ENCODE measurements at places on chromosomes 1 and 21.
A peak's percentile ranks its signal among the peaks of the same experiment; 100 is the strongest.

GRCh38 chr21:35646606-35647005 is 413.7 kb downstream of the SETD4 start:
- DNase-seq, result no peak

- no peak for DNase-seq
Observed at GRCh38 chr1:247281001-247281574, 25.2 kb downstream of the VN1R5 start.

GRCh38 chr1:65791396-65791795 is 1.3 kb upstream of the PDE4B start:
- no peak for DNase-seq

- DNase-seq, result no peak
Observed at GRCh38 chr1:245516284-245516759, 361.5 kb downstream of the KIF26B start.

DNA sequence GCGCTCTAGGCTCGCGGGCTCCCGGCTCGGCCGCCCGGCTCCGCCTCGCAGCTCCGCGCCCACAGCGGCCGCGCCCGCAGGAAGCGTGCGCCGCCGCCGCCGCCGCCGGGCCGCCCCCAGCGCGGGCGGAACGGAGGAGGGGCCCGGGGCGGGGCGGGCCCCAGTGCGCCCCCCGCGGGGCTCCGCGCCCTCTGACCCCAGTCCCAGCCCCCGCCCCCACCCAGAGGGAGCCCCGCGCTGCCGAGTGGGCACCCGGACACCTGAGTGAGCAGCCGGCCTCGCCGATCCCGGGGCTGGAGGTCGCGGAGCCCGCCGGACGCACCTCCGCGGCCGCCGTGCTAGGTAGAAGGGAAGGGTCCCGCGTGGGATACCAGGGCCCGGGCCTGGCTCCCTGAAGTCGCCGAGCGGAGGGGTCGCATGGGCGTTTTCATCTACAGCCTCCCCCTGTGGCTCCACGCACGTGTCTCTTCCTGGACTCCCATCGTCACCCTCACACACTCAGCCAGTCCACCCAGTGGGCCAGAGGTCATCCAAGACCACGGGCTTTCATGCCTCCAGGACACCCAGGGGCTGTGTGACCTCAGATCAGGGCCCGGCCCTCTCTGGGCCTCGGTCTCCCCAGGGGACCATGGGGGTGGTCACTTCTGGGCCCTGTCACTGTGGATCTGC is at the start of gene SDC3:
Gene SDC3 (minus strand): TSS at position 63 of the 669 bp plus-strand sequence. CDS start 172 bp downstream, outside the sequence.
- DNase-seq, result no peak

GRCh38 chr1:217910791-217911320 is 279.7 kb downstream of the SPATA17 start:
- no peak for DNase-seq

- DNase-seq, result no peak
Observed at GRCh38 chr1:33056426-33056825, 19.7 kb upstream of the AK2 start.

DNA sequence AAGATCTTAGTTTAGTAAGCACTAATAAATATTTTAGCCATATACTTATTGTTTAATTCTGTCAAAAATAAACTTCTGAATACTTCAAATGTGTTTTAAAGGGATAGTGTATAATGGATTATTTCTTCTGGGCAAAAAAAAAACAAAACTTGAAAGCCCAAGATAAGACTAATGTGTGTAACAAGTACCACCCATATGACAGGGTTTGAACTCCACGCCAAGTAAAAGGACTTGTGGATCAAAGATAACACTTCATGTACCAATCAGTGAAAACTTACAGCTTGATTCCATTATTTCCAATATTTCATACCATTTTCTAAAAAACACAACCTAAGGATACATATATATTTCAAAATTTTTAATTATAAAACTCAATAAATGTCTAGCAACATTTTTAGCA is 59.5 kb downstream of the DENND1B start:
- DNase-seq, result no peak

GRCh38 chr1:237901299-237901934 is 10.7 kb upstream of the ZP4 start:
- peak; percentile 1 for DNase-seq

DNA sequence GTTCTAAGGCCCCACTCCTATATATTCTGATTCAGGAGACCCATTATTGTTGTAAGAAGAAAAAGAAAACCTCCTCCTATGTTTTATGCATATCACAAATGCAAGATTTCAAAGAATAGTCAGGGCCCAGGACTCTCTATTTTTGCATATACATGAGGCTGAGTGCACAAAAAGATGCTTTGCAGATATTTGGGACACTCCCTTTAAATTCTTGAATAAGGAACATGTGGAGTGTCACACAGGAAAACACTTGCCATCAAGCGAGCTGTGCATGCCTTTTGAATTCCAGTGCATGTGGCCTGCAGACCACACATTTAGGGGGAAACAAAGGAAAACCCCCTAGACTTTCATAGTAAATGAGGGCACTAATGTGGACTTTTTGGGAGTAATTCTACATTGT is 5.6 kb downstream of the MAP3K7CL start:
- DNase-seq, result no peak

- no peak for DNase-seq
Observed at GRCh38 chr1:211947396-211948295, 87.7 kb downstream of the INTS7 start.

- DNase-seq, result no peak
Observed at GRCh38 chr1:149967041-149967440, 30.4 kb upstream of the MTMR11 start.

DNA sequence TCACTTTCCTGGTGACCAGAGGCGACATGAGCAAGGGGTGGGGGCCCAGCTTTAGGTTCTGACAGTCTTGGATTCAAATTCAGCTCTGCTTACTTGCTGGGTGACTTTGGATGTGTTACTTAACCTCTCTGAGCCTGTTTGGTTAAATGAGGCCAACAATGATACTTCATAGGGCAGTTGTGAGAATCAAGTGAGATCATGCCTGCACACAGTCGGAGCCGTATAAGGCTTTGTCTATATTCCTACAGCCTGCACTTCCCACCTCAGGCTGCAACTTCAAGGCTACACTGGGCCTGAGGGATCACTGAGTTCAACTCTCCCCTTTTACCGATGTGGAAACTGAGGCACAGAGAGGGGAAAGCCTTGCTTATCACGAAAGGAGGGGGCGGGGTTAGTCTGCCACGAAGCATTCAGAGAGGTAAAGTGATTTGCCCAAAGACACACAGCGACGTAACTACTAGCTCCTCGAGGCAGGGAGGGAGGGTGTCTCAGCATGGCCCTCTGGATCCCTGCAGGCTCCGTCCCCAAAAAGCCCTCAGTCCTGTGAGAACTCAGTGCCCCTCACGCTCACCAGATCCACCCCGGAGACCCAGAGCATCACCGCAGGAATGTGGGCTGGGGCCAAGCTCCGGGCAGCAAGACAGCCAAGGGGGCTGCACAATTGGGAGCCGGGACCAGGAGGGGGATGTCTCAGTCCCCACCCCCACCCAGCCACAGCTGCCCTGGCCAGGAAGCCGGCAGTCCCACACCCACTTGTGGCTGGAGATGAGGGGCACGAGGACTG is 25.0 kb downstream of the SDC3 start:
- DNase-seq, result no peak

DNA sequence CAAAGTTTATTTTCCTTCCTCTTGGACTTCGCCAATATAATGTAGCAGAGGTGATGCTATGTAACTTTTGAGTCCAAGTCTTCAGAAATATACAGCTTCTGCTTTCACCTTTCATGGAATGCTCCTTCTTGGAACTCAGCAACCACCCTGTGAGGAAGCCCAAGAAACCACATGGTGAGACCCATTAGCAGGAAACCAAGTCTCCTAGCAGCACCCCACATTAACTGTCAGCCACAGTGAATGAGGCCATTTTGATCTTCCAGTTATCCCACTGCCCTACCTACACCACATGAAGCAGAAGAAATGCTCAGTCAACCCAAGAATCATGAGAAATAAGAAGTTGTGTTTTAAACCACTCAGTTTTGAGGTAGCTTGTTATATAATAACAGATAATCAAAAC is 58.2 kb downstream of the PAPPA2 start:
- DNase-seq, result no peak

- DNase-seq, result no peak
Observed at GRCh38 chr21:46618738-46619379, 14.0 kb upstream of the S100B start.

- DNase-seq, result no peak
Observed at GRCh38 chr1:117146575-117147340, 25.2 kb upstream of the TRIM45 start.

DNA sequence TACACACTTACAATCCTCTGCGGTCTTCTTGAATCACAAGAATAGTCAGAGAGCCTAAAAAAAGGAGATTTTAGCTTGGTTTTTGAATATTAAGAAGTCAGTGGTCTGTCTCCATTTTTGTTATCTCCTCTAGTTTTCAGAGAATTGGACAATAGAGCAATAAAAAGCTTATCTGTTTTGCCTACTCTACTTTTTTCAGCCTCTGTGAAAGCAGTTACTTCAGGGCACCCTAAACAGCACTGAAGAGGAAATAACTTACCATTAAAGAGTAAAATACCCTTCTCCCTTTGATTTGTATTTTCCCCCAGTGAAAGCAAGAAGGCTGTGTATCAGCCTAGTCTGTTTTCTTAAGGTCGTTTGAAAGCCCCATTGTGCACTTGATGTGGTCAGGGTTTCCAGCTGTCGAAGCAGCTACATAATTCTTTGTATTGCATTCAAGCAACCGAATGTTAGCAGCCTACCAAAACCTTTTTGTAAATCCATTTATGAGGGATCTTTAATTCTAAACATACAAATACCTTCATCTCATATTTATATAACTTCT is 1.0 kb downstream of the NTMT2 start:
- DNase-seq, result peak; percentile 39

- peak; percentile 92 for DNase-seq
Observed at GRCh38 chr1:203026031-203026665, at the start of gene PPFIA4. TSS of gene PPFIA4 (plus strand) at chr1:203026491. CDS start at chr1:203039009, 12,518 bp downstream.

DNA sequence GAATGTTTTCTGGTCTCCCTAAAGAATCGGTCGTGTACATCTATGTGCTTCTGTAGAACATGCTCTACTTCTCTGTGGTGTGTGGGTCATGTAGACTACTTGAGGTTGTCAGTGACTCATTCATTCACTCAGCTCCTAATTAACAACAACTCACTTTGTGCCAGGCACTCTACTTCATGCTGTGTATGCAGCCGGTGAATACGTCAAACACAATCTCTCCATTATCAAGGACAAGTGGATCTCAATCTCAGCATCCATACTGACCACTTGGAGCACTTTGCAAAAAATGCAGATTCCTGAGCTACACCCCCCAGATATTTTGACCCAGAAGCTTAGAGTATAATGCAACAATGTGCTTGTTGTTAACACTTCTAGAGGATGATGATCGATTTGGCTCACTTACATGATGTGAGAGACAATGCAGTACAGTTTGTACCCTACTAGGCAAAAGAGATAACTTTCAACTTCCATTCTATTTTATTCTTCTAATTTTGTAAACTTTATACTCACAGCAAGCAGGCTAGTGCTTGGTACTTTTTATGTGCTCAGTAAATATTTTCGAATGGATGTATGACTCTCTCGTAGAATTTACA is 508.6 kb upstream of the ADAMTS5 start:
- no peak for DNase-seq

DNA sequence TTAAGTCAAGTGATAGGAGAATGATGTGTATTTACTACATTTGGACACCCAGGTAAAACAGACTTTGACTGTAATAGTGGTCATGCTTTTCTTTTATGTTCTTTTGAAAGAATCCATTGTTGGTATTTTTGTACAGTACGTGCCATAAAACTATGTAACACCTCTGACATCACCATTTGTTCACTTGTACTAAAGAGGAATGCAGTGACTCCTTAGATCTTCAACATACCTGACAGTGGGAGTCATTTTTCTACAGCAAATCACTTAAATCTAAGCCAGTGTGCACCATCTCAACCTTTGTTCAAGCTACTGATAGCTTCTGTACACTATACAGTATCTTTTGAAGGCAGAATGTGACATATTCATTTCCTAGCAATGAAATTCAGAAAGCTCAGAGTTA is 6.3 kb upstream of the PLD5 start:
- DNase-seq, result no peak

DNA sequence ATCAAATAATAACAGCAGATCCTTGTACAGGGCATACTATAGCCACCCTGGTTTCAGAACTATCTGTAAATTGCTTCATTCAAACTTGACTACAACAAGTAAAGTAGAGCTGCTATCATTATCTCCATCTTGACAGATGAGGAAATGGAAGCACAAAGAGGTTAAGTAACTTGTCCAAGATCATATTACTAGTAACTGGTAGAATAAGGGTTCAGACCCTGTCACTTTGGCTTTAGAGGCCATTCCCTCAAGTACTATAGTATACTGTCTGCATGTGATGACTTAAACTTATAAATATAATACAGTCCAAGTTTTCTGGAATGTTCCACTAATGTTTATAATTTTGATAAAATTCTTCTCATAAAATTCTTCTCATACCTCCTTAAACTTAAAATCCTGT is 24.8 kb downstream of the PGM1 start:
- DNase-seq, result no peak

DNA sequence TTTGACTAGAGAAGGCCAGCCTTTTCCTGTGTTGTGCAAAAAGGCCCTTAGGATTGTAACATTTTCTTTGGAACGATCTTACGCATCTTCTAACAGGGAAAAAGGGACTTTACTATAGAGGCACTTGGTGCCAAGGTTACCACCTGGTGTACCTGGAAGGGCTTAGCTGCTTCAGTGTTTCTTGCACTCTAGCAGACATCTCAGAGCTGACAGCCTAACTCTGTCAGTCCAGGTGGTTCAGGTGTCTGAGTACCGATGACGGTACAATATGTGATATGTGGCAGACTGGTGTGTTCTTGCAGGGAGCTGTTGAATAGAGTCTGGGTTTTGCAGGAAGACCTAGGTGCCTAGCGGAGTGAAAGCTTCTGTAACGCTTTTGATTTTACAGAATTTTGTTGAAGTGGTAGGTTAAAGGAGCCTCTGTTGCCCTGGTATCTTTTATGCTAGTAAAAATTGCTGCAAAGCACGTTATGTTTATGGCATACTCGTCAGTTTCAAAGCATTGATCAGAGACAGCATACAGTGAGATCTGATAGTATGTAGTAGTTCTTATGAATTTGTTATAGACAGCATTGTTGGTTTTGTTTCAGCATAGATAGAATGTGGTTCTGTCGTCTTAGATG is 1.4 kb downstream of the MAGI3 start:
- DNase-seq, result no peak

GRCh38 chr1:223226271-223226670 is 83.2 kb upstream of the TLR5 start:
- DNase-seq, result no peak

DNA sequence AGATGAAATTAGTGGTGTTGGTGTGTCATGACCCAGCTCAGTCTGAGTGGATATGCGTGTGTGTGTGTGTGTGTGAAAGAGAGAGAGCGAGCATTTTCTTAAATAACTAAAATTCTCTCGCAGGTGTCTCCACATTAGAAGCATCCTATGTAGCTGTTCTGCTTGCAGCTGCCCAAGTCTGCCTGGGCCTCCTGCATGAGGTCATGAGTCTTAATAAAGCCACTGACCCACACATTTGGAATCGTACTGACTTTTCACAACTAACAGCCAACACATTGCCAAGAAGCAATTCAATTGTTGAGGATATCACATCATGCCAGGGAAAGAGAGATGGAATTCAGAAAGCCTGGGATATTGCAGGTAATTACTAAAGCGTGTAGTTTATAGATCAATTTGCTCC is 238.2 kb upstream of the AJAP1 start:
- DNase-seq, result no peak

GRCh38 chr21:45355573-45355972 is 49.4 kb upstream of the COL18A1 start:
- no peak for DNase-seq

All from activated CD8-positive, alpha-beta T cell treated with anti-CD3 and anti-CD28 coated beads for 36 hours (primary cell).